ENCODE measurements at places on chromosomes 16 and 17.

- DNase-seq = no peak
These were observed 95.4 kb upstream of the GRIN2A start for GRCh38 chr16:10277597-10277996.

DNA sequence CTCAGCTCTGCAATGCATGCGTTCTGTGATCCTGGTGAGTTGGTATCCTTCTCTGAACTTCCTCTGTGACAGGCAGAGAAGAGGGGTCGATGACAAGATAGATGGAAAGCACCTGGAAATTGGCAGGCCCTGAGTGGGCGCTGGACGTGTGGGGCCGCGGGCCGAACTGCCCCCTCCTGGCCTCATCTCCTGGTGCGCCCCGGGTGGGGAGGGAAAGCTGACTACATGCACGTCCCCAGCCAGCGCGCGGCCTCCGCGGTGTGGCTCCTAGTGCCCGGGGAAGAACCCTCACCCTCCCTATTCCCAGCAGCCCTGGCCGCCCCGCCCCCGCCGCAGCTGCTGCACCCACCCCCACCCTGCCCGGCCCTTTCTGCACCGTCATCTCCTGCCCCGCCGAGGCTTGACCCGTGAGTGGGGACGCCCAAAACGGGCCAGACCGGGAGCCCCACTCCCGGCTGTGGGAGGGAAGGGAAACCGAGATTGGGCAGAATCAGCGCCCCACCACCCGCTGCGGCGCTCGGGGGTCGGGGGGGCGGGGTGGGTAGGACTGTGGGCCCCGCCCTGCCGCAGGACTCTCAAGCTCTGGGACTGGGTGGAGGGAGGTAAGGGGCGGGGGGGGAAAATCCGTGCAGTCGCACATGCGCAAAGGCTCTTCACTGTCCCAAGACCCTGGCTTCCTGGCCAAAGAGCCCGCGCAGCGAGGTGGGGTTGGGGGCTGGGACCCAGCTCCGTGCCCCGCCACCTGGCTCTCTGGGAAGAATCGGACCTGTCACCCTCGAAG lies at the start of gene NOL3:
Gene NOL3 (plus strand): TSS at position 371 of the 781 bp plus-strand sequence.
- peak; percentile 80 for DNase-seq

- peak; percentile 63 for DNase-seq
These were observed 2.0 kb downstream of the NCBP3 start for GRCh38 chr17:3843935-3844516.

- DNase-seq = no peak
These were observed 481 bp downstream of the PDK2 start for GRCh38 chr17:50095626-50096037.

- peak; percentile 39 for DNase-seq
These were observed 2.2 kb downstream of the GSPT1 start for GRCh38 chr16:11913425-11914079.

DNA sequence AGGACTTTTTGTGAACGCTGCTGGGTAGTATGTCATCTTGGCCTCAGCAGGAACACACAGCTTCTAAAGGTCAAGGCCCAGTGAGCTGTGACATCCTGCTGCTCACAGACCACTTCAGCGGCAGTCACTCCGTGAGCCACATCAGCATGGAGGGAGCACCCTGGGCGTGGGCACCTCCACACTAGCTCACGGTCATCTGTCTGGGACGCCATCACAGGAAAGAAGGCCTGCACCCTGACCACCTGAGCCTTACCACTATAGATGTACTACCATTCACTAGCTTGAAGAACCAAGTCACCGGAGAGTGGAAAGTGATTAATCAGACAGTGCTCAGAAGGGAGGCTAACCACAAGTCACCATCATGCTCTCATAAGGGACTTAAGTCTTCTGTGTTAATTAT lies 3.3 kb downstream of the AXIN1 start:
- DNase-seq = no peak

- DNase-seq = no peak
These were observed 1.1 kb upstream of the CYLD start for GRCh38 chr16:50740736-50741135.

GRCh38 chr16:49654425-49654824 lies 201.5 kb downstream of the ZNF423 start:
- DNase-seq = no peak

- no peak for DNase-seq
These were observed 72.4 kb downstream of the PGS1 start for GRCh38 chr17:78450696-78451345.

GRCh38 chr17:20948984-20949777 lies 93.6 kb downstream of the USP22 start:
- DNase-seq = no peak

DNA sequence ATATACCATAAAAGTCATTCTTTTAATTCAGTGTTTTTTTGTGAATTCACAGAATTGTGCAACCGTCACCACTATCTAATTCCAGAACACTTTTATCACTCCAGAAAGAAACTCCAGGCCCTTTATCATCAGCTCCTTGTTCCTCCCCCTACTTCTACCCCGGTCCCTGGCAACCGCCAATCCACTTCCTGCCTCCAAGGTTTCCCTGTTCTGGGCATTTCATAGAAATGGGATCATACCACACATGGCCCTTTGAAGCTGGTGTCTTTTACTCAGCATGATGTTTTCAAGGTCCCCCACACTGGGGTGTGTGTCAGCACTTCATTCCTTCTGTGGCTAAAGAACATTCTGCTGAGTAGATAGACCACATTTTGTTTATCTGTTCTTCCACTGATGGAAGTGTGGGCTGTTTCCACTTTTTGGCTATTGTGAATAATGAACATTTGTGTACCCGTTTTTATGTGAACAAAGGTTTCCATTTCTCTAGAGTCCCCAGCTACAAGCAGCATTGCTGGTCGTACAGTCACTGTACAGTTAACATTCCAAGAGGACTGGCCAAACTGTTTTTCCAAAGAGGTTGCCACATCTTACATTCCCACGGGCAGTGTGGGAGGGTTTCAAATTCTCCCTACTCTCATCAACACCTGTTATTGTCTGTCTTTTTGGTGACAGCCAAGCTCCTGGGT lies 75.8 kb upstream of the ZNF469 start:
- no peak for DNase-seq

DNA sequence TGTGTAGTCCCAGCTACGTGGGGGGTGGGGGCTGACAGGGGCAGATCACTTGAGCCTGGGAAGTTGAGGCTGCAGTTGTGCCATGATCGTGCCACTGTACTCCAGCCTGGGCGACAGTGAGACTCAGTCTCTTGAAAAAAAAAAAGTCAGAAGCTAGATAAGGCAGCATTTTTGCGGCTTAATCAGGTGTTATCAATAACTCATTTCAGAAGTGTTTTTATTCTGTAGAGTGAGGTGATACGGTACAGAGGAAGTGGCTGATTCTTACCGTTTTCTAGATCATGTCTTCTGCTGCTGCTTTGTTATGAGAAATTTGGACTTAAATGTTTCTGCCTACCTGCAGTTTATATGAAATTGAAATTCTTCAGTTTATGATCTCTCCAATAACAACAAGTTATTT lies 18.6 kb downstream of the ZC3H18 start:
- DNase-seq = no peak

DNA sequence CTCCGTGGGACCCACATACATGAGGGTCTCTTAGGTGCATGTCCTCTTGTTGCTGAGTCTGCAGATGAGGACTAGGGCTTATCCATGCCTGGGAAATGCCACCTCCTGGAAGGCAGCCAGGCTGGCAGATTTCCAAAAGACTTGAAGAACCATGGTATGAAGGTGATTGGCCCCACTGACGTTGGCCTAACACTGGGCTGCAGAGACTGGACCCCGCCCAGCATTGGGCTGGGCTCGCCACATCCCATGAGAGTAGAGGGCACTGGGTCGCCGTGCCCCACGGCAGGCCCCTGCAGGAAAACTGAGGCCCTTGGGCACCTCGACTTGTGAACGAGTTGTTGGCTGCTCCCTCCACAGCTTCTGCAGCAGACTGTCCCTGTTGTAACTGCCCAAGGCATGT lies 38.2 kb upstream of the IL21R start:
- DNase-seq = peak; percentile 61

DNA sequence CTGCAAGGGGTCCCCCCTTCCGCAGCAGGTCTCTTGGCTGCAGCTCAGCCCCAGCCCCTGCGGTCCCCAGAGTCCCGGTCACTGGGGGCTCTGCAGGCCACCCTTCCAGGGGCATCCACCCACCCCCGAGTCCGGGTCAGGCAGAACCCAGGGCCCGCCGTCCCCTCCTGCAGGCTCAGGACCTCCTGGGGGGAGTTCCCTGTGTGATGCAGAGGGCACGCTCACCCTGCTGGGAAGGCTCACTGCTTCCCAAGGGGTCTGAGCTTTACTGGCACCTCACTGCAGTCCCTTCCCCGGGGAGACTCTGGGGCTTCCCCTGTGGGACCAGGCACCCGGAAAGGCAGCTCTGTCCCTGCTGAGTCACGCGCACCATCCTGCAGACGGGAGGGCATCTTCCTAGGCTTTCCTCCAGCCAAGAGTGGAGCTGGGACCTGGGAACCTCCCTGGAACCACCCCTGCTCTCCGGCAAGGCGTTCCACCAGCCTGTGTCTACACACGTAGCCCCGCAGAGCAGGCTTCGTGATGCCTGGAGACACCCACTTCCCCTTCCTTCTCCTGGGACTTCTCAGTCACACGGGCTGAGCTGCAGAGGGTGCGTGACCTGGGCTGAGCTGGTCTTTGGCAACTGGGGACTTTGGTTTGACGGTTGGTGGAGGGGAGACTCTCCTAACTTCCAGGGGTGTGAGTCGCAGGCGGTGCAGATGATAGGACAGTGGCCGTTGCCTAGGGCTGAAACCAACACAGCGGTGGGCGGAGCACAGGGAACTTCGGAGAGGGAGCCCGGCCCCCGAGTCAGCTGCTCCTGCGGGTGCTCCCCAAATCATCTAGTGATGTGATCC lies 23.4 kb downstream of the SLC25A10 start:
- peak; percentile 70 for DNase-seq

DNA sequence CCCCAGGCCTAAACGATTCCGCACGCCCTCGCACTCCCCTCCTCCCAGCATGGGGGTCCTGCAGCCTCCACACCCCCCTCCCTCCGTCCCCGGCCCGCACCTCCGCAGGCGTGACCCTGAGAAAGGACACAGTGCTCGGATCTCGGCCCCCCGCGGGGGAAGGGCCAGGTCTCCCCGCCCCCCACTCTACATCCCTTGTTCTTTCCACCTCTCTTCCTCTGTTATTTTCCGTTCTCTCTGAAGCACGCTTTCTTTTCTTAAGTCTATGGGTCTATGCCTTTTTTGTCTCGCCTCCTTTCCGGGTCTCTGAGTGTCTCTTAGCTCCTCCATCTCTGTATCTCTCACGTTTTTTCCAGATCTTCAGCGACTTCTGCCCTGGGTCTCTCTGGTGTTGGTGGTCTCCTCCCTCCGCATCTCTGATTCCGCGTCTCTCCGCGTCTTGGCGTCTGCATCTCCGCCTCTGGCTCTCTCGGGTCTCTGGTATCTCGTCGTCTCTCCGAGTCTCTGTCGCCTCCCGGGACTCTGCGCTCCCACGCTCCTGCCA lies 2.1 kb upstream of the HES7 start:
- peak; percentile 22 for DNase-seq

DNA sequence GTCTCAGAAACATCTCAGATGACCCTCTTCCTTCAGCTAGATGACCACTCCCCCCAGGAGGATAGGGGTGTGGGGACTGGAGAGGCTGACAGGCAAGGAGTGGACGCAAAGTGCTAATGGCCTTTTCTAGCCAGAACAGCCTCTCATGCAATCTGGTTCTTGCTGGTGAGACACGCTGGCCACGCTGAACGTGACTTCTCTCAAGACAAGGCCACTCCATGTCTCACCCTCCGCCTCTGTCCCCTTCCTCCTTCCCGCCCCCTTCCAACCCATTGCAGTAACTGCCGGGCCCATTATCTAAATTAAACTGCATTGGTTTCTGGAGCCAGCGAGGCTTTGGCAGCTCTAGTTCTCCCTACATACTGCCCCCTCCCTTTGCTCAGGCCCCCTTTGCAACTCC lies 9.5 kb downstream of the CACNA1G start:
- no peak for DNase-seq

DNA sequence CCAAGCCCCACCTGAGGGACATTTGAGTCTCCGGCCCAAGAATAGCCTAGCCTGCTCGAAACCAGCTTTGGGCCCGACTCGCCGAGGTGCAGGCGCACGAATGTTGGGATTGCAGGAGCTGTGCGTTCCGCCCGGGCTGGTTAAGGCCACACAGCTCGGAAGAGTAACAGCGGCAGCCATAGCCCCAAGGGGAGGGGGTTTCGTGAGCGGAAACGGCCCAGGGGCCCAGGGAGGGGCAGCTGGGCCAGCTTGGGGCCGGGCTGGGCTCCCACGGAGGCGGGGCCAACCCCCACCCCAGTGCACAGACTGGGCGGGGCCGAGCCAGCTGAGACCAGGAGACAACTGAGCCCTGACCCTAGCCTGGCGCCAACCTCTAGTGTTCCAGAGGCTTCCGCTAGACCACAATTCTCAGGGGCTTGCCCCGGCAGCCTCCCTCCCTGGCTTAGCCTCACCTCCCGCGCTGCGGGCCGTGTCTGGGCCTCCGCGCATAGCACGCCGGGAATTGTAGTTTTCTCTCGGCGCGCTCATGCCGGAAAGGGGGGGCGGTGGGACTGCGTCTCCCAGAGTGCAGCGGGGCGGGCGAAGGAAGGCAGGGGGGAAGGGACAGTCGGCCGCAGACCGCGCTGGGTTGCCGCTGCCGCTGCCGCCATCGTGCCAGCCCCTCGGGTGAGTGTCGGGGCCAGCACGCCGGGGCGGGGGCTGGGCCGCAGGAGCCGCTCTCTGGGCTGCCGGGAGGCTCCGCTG lies at the start of gene NUTF2:
Gene NUTF2 (plus strand): TSS at position 614 of the 744 bp plus-strand sequence. CDS start 18,198 bp downstream, outside the sequence.
- peak; percentile 85 for DNase-seq

GRCh38 chr17:81484195-81484979 lies 28.2 kb downstream of the ACTG1 start:
- DNase-seq = peak; percentile 89

DNA sequence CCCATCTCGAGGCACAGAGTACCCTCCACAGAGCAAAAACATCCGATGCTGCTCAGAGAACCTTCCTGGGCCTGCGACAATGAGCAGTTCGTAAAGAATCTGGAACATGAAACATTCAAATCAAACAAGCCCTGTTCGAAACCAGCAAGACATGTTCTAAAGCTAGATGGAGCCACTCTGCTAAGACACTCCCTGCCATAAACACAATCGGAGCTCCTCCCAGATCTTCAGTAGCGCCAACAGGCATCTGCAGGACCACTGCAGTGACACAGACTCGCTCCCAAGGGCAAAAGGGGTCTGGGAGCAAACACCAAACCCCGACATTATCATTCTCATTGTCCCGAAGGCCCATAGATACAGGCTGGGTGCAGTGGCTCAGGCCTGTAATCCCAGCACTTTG lies 108.7 kb downstream of the ZFHX3 start:
- peak; percentile 56 for DNase-seq

GRCh38 chr16:85935974-85936760 lies 37.2 kb downstream of the IRF8 start:
- no peak for DNase-seq

DNA sequence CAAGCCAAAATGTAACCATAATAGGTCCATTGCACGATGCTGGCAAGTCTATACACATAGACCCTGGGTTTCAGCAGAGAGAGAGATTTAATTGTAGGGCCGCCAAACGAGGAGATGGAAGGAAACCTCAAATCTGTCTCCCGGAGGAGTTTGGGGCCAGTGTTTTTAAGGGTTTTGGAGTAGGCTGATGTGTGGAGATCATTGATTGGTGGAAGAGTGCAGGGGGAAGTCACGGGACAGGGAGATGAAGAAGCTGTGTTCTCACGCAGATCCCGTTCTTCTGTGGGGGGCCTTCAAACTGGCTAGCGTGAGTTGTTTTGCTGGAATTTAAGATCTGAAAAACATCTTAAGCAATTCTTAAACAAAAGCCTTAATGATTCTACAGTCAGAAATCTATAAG lies 84.8 kb downstream of the KATNIP start:
- DNase-seq = no peak
